ENCODE measurements at places on chromosomes 7 and 10.

DNA sequence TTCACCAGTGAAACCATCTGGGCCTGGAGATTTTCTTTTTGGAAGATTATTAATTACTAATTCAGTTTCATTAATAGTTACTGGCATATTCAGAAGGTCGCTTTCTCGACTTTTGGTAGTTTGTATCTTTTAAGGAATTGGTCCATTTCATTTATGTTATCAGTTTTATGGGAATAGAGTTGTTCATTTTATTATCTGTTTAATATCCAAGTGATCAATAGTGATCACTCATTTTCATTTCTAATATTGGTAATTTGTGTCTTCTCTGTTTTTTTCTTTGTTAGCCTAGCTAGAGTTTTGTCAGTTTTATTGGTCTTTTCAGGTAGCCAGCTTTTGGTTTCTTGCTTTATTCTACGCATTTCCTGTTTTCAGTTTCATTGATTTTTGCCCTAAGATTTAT, 31.0 kb downstream of the MKLN1 start:
- DNase-seq: no peak

GRCh38 chr7:78015574-78016260, 217.1 kb downstream of the PHTF2 start:
- DNase-seq: no peak

GRCh38 chr10:1381339-1381738, 325.2 kb downstream of the WDR37 start:
- peak; percentile 4 for DNase-seq

- DNase-seq: no peak
Measured at GRCh38 chr7:77308792-77309191, 107.4 kb downstream of the GSAP start.

DNA sequence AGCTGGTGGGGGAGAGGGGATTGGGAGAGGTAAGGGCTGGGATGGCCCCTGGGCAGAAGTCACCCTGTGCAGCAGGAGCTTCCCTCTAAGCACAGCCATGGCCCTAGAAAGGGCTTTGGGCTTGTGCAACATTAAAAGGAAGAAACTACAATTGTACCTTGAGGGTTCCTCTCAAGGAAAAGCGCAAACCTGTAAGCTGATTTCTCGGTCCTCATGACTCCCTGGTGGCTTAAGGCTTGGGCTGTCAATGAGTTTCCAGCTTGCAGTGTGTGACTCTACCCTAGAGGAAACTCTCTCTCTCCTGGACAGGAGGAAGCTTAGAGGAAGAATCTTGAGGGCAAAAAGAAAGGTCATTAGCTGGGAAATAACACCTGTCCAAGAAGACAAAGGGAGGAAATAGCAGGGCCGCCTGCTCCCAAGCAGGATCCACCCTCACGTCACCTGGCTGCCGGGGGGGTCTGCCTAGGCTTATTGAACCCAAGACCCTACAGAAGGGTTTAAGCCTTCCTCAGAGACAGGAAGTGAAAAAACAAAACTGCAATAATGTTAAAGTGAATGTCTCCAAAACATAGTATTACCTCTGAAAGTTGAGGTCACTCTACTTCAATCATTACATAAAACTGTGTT, 112.5 kb downstream of the WDR11 start:
- DNase-seq: no peak

DNA sequence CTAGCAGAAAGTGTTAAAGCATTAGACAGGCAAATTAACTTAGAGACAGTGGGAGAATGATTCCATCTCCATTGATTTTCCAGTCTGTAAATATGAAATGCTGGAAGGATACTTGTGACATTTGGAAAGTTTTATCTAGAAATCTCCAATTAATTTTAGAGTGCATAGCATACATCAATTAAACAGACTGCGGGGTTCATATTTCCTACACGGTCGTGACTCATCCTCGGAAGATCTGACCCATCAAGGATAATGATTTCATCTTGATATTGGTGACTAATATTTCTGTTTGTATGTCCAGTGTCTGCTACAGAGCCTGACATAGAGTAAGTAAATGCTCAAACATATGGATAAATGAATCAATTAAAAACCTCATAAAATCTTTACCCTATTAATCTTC, 474.9 kb downstream of the KCNMA1 start:
- no peak for DNase-seq
